ENCODE measurements at places on chromosomes 1 and 21. TPM values are rescaled to one million over a fixed set of nuclear protein-coding genes. Genes with fewer than 3 reads are reported as not detected.

HPCA gene
- 236 TPM for total RNA-seq

CRNN gene
- not detected for total RNA-seq

CFAP74 gene
- 17.8 TPM for total RNA-seq

CELA3B gene
- not detected for total RNA-seq

CD164L2 gene
- total RNA-seq: 0.51 TPM

USP16 gene
- total RNA-seq: 32.9 TPM

DTL gene
- total RNA-seq: 0.28 TPM

GJC2 gene
- total RNA-seq: 20.9 TPM

GABPA gene
- 15.2 TPM for total RNA-seq

AZIN2 gene
- total RNA-seq: 49.5 TPM

MYBPH gene
- total RNA-seq: 0.38 TPM

RPE65 gene
- 0.35 TPM for total RNA-seq

LCA5L gene
- total RNA-seq: 1.9 TPM

SPATA45 gene
- total RNA-seq: not detected

NTNG1 gene
- total RNA-seq: 19.6 TPM

IQGAP3 gene
- total RNA-seq: 2.4 TPM

RHOU gene
- 46.9 TPM for total RNA-seq

LRRC8D gene
- 34.7 TPM for total RNA-seq

SH2D1B gene
- total RNA-seq: 1.4 TPM

SYT14 gene
- total RNA-seq: 23.3 TPM

GFI1 gene
- not detected for total RNA-seq

KPRP gene
- not detected for total RNA-seq
